ENCODE measurements at places on chromosomes 12 and 14.

DNA sequence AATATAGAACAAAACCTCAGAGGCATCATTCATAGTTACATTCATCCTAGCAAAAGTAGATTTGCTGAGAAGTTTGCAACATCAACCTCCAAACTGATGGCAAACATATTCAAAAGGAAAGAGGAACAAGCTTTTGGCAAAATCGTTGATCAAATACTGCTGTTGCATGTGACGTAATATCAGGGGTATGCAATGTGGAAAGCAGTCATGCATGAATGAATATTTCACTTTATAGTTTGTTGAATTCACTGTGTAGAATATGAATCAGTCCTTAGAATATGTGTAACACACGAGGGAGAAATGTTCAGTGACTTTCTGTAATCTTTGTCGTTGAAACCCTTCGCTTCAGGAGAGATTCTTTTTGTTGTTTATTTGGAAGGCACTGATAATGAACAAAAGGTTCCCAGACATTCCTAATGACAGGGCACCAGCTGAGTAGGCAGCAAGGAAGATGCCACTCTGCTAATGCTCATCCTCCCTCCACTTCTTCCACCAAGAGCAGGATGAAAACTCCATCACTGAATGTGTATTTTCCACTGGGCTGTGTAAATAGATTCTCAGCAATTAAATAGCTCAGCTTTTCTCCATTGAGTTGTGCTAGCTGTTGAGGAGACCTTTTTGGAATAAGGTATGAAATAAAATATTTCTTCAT is 126.1 kb downstream of the PELI2 start:
- H3K36me3 ChIP-seq, result no peaks in the 10 kb centered on the region
- H3K4me1 ChIP-seq, result no peaks in the 10 kb centered on the region
- no peak overlapping the region for H3K27ac ChIP-seq
- no peak for DNase-seq
- no peaks in the 10 kb centered on the region for H3K27me3 ChIP-seq

- H3K27ac ChIP-seq, result peak overlapping the region; percentile 76
- no peak for DNase-seq
These were observed 54.1 kb downstream of the PITPNM2 start for GRCh38 chr12:123096741-123097140.

DNA sequence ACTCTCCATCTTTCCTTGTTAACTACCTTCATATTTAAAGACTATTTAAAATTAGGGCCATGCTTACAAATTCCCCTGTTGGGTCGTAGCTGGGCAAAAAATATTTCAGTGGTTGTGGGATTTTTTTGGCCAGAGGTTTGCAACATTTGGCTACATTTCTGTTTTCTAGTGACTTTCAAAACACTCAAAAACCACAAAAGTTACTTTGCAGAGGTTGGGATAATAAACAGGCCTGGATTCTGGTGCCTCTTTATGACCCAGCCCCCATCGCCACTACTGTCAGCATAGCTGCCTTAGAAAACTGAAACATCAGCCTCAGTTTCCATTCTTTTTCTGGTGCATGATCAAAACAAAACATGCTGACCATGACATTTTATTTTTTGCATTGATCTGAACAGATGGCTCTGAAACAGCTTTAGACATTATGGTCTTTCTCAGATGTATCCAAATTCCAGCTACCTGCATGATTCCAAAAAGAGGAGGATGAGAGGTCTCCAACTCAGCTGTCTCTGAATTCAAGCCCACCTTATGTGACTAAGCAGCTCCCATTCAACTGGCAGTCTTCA is 5.2 kb downstream of the DPF3 start:
- no peak overlapping the region for H3K27ac ChIP-seq
- H3K36me3 ChIP-seq, result no peaks in the 10 kb centered on the region

DNA sequence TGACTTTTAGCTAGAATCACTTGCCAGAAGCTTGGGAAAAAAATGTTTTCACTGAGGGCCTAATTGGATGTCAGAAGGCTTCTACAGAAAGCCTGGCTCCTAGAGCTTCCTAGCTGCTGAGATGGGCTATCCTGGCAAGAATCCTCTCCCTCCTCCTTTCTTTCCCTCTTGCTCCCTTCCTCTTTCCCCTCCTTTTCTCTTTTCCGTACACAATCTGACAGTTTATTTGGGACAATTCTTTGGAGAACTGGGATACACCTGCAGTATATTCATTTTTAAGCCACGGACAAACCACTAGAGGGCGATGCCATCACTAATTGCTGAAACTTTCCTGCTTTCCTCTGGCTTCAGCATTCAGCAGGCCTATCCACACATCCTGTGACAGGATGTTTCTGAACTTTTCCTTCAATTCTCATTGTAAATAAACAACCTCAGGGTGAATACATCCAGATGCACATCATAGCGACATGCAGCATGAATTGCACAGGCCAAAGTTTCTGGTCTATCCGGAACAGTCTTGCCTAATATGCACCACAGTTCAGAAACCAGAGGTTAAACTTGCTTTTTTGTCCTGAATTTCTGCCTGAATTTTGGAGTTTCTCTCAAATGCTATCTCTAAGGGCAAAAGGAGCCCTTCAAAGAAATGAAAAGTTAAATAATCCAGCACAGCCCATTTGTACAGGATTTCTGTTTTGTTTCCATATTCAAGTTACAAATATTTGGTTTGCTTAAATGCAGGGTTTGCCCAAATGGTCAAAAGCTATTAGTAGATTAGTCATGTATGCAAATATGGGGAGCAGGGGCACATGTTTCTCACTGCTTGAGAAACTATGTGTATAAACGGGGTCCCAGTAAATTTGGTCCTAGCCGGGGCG is 142.8 kb downstream of the PAWR start:
- no peaks in the 10 kb centered on the region for H3K27me3 ChIP-seq
- H3K36me3 ChIP-seq, result no peaks in the 10 kb centered on the region
- no peak overlapping the region for H3K4me3 ChIP-seq
